ENCODE measurements at places on chromosomes 6 and 20.

- no peak for DNase-seq
These were observed 38.6 kb upstream of the NOL4L start for GRCh38 chr20:32623667-32624157.

DNA sequence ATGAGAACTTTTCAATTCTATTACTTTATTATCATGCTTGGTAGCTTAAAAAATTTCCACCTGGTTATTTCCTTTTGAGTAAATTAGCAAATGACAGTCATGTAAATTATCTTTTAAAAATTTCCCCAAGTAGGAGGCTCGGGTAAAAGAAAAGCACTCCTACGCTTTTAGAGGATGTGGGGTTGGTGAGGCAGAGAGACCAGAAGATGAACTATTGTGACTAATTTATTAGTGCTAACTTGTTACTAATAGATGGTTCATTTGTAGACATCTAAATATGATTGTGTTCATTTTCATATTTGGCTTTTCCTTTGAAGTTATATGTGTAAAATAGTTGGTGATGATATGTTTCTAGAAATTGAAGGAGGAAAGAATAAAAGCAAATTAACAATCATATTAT is 27.0 kb downstream of the ZNF292 start:
- DNase-seq: no peak

- DNase-seq: no peak
These were observed 855 bp downstream of the BYSL start for GRCh38 chr6:41922154-41922553.

GRCh38 chr6:153162646-153163045 is 31.6 kb upstream of the RGS17 start:
- no peak for DNase-seq

DNA sequence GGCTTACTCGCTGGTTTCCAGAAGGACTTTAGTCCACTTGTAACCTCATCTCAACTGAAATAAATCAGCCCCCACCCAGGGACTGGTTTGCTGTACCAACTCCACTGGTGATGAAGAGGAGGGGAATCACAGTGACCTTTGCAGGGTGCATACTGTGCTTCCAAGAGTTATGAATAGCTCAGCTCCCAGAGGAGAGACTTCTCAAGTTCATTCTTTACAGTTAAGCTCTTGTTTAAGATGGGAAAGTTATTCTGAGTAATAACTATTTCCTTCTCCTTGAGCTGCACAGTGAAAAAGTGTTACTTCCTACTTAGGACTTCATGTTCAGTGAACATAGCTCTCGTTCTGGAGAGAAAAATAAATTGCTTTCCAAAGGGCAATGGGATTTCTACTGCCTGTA is 166.5 kb upstream of the ECI2 start:
- no peak for DNase-seq

DNA sequence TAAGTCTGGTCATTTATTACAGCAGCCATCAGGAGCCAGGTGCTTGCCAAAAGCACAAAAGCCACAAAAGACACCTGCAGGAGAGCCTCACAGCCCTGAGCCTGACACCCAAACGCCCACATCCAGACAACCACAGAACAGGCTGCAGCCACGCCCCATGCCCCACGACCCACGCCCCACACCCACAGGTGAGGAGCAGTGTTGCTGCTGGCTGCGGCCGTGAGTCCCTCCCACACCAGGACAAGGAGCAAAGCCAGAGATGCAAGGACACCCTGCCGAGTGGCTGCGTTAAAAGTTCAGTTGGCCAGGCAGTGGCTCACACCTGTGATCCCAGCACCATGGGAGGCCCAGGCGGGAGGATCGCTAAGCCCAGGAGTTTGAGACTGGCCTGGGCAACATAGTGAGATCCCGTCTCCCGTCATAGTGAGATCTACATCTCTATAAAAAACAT is 43.0 kb downstream of the SLC2A4RG start:
- no peak for DNase-seq

GRCh38 chr20:9032758-9033157 is 36.1 kb upstream of the PLCB4 start:
- no peak for DNase-seq

DNA sequence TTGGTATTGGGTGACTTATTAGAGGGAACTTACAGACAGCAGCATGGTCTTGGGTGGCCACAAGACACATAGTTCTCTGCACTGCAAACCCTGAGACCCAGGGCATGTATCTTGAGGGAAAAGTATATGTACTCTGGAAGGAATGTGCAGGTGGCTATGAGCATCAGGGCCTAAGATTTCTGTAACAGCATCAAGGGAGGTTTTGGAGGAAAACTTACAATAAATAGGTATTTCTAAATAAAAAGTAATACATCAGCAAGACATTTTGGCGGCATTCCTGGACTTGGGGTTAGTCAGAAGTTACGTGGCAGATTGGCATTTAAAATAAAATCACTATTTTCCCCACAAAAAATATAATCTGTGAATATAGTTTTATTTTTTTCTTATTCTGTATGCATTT is 8.0 kb upstream of the STX7 start:
- DNase-seq: no peak

- DNase-seq: no peak
These were observed 7.9 kb downstream of the SNX9 start for GRCh38 chr6:157831018-157831369.

DNA sequence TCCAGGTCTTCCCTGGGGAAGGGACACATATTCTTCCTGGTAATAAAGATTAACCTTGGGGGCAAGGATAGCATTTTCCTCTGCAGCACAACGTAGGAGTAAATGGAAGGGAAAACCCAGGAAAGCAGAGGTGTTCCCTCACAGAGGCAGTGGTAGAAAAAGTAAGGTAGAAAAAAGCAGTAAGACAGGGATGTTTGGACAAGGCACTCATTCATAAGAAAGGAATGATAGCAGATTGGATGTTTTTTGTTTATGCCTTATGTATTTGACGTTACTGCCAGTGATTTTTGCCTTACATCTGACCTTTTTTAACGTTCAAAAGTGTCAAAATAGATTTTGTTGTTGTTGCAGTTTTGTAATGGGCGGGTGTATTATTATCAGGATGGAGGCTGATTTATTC is 395.0 kb downstream of the CDKAL1 start:
- DNase-seq: no peak

- DNase-seq: no peak
These were observed 13.7 kb upstream of the TBC1D22B start for GRCh38 chr6:37243816-37244370.

DNA sequence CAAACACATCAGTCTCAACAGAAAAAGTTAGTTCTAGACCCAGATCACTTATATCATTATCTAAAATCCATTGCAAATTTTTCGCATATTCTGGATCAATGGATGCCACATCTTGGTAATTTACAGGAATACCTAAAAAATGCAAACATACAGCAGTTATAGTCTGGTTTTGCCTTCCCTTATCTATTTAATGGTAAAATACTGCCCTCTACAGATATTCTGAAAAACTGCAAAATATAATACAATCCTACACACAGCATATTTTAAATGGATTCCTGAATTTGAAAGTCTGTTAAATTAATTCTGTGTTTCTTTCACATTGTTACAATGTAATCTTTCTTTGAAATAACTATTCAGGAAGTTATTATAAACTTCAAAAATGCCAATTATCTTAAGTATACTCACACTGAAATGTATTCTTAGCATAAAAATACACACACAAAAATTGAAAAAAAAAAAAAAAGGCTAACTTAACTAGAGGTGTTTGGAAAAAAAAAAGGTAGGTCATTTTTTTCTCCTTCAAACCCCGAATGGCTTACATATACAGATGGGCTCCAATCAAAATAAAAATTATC is 88.4 kb downstream of the HACE1 start:
- peak; percentile 42 for DNase-seq

DNA sequence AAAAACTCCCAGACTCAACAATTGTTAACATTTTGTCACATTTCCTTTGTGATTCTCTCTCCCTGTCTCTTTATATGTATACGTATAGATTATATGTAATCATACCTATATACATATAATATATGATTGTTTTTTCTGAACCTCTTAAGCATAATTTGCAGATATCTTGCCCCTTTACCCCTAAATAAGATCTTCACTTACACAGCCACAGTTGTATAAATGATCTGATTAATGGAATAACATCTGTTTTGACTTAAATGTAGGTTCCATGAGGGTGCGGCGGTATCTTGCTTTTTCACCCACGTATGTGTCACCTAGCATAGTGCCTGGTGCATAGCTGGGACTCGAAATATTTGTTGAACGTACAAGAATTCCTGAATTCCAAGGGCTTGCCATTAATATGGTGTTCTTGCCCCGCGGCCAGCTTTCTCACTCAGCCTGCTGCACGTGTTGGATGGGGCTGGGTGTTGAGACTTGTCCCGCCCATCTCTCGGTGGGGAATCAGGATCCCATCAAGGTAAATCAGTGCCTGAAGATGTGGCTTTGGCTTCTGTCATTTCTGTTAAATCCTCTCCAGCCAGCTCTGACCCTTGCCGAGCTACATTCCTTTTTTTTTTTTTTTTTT is 10.4 kb upstream of the MANBAL start:
- DNase-seq: no peak

GRCh38 chr20:23010096-23010495 is 25.0 kb upstream of the SSTR4 start:
- no peak for DNase-seq

DNA sequence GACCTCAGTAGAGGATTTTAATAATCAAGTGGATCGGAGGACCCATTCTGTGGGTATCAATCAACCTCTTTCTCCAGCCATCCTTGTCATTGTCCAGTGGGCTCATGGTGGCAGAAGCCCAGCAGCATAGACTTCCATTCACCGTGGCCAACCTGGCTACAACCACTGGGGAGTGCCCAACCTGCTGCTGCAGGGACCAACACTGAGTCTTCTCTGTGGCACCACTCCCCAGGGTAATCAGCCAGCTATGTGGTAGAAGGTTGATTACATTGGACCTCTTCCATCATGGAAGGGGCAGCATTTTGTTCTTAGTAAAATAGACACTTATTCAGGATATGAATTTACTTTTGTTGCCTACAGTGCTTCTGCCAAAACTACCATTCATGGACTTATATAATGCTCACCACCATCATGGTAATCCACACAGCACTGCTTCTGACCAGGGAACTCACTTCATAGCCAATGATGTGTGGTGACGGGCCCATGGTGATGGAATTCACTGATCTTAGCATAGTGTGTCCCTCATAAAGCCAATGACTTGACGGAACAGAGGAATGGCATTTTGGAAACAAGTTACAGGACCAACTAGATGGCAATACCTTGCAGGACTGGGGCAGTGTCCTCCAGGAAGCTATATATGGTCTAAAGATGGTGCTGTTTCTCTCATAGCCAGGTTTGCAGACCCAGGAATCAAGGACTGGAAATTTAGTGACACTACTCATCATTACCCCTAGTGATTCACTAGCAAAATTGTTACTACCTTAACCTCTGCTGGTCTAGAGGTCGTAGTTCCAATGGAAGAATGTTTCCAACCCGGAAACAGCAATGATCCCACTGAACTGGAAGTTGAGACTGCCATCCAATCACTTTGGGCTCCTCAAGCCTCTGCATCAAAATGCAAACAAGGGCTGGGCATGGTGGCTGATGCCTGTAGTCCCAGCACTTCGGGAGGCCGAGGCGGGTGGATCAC is 7.6 kb downstream of the CD24 start:
- no peak for DNase-seq

DNA sequence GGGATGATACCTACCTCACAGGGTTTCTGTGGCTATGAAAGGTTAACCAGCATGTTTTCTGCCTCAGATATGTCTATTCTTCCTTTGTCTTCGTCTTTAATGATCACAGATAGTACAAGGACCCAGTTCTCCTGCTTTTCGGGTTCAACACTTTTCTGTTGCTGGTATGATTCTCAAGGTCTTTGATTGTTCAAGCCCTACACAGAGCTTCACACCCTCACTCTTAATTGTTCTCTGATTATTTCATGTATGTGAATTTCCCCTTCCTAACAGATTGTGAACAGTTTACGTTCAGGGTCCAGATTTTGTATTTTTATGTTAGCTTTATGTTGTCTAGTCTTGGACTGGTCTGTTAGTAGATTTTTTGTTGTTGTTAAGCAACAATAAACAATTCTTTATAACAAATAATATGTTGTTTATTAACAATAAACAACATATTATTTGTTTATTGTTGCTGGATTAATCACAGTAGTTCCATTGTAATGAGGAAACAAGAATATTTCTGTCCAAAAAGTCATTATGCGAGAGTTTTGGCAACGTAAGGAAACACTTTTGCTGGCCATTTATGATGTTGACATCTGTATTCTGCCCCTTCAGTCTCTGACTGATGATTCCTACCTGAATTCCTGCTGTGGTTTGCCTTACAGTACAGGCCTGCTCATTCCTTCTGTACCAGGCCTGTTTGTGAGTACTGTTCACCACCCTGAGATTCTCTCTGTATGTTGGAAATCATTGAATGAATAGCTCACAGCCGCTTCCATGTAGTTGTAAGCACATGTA is 27.2 kb upstream of the TULP4 start:
- DNase-seq: no peak

DNA sequence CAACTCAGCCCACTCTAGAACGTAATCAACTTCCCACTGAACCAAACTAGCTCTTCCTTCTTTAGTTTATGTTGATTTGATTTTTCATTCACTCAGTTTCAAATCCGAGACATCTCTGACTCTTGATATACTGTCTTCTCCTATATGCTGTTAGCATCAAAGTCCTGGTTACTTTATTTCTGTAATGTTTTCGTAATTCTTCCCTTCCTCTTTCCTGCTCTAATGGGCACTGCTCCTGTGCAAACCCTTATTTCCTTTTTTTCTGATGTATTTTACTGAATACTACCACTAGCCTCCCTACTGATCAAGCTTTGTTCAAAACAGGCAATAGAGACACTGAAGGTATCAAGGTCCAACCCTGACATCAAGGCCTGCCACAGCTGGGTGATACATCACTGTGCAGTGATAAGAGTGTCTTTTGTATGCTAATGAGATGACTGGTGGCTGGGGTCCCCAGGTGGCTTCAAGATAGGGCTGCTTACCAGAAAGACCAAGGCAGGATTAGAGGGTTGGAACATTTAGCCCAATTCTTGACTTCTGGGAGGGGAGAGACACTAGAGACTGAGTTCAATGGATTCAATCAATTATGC is 95.2 kb downstream of the KIF13A start:
- no peak for DNase-seq

Data from CD4-positive, alpha-beta T cell treated with Interleukin-21 for 1 hour (primary cell).